ENCODE measurements at places on chromosomes 13 and 19.

- no peak for DNase-seq
Measured at GRCh38 chr13:112342841-112343361, 33.3 kb upstream of the SPACA7 start.

GRCh38 chr19:55959996-55960675 lies 12.5 kb downstream of the NLRP8 start:
- DNase-seq: no peak

DNA sequence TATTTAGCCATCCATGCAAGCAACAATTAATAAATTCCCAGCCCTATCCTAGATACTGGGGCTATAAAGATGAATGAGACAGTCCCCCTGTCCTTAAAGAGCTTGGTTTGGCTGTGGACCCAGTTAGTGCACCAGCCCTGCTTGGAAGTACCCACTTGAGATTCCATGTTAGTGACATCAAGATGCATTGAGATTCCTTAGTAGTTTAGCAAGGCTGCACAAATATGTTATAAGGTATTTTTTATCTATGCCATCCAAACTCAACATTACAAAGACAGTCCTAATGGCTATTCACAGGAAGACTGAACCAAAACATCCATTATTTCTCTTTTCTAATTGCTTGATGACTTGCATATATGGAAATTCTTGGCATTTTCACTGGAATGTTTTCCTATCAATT lies 48.8 kb upstream of the RAP2A start:
- no peak for DNase-seq

GRCh38 chr19:6228551-6229215 lies 51.1 kb downstream of the MLLT1 start:
- DNase-seq: no peak

DNA sequence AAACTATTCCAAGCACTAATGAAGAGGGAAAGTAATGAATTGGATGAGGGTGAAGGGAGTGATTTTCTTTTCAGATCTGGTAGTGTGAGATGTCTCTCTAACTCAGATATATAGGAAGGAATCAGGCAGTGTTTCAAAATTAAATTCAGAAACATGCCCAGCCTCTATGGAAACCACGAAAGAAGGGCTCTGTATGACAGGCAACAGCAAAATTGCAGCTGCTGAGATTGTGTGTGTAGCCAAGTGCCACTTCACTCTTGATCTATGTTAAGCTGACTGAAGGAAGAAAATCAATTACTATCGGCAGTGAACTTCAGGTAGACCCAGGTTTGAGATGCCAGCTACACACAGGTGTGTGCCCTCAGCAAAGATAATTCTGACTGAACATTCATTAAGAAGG lies 387.4 kb downstream of the PCDH9 start:
- DNase-seq: no peak

GRCh38 chr19:14770136-14770535 lies 8.2 kb downstream of the ADGRE2 start:
- DNase-seq: no peak

- DNase-seq: peak; percentile 24
Measured at GRCh38 chr13:45178349-45179162, 22.3 kb downstream of the KCTD4 start.

DNA sequence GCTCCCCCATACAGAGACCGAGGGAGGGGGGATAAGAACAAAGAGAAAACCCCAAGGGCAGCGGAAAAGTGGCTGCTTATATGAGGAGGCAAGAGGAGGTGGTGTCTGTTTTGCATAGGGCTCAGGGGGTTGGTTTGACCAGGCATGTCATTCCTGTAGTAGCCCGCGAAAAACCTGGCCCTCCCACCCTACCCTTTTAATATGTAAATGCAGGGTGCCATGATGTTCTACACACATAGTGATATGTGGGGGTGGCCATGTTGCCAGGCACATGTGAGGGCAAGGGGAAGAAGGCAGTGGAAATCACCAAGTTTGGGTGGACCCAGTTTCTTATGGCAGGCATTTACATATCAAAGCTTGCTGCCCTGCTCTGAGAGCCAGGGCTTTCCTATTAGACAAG lies 203.5 kb upstream of the UBL3 start:
- DNase-seq: no peak

Data from A549 (cell line).